Kidney (tissue), 22 donors: ENCODE measurements at places on chromosomes 12 and 14. TPM values are rescaled to one million over a fixed set of nuclear protein-coding genes. Genes with fewer than 3 reads are reported as not detected.
A peak's percentile ranks its signal among the peaks of the same experiment; 100 is the strongest.

Gene EXD2
- 24.5 TPM for total RNA-seq

Gene ACSS3
- 21.2 TPM for total RNA-seq

- H3K27ac ChIP-seq = no peak overlapping the region
- no peaks in the 10 kb centered on the region for H3K27me3 ChIP-seq
- no peak overlapping the region for H3K4me3 ChIP-seq
- peaks cover 3% of the 10 kb centered on the region for H3K4me1 ChIP-seq
- H3K36me3 ChIP-seq = peaks cover 25% of the 10 kb centered on the region
- no peak for DNase-seq
Observed at GRCh38 chr12:122363782-122364181, 58.7 kb downstream of the CLIP1 start.

- H3K4me1 ChIP-seq = no peaks in the 10 kb centered on the region
- no peaks in the 10 kb centered on the region for H3K27me3 ChIP-seq
- DNase-seq = no peak
- H3K27ac ChIP-seq = no peak overlapping the region
- peaks cover 6% of the 10 kb centered on the region for H3K36me3 ChIP-seq
- no peak overlapping the region for H3K4me3 ChIP-seq
Observed at GRCh38 chr14:52781629-52782028, 9.8 kb downstream of the GNPNAT1 start.

GRCh38 chr12:93571365-93571924 lies 1.0 kb upstream of the SOCS2 start:
- no peaks in the 10 kb centered on the region for H3K4me1 ChIP-seq
- H3K36me3 ChIP-seq = no peaks in the 10 kb centered on the region
- peak overlapping the region; percentile 99 for H3K27ac ChIP-seq
- H3K27me3 ChIP-seq = no peaks in the 10 kb centered on the region
- peak; percentile 92 for DNase-seq
- peak overlapping the region; percentile 81 for H3K4me3 ChIP-seq

GRCh38 chr12:124548854-124549378 lies 18.5 kb downstream of the NCOR2 start:
- no peaks in the 10 kb centered on the region for H3K36me3 ChIP-seq
- peak overlapping the region; percentile 88 for H3K27ac ChIP-seq
- H3K4me3 ChIP-seq = no peak overlapping the region

DNA sequence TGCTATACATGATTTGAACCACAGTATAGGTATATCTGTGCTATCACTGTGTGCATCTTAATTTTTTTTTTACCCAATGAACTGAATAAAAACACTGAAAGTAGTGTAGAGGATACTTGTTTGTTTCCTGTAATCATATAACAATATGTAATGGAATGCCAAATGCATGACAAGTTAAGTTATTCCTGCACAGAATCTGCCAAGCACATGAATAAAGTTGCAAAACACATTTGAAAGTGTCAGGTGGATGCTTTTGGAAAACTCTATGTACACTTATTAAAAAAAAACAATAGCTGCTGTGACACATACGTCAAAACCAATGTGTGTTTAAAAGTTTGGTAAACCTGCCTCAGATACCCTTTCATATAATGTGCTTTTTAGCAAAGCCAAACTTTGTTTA lies 1638.1 kb upstream of the SEL1L start:
- no peak overlapping the region for H3K27ac ChIP-seq
- H3K4me1 ChIP-seq = no peaks in the 10 kb centered on the region
- DNase-seq = no peak
- no peaks in the 10 kb centered on the region for H3K27me3 ChIP-seq
- no peak overlapping the region for H3K4me3 ChIP-seq

GRCh38 chr14:39467889-39468524 lies 35.8 kb upstream of the FBXO33 start:
- no peak overlapping the region for H3K4me3 ChIP-seq
- peak; percentile 12 for DNase-seq
- no peaks in the 10 kb centered on the region for H3K27me3 ChIP-seq
- H3K4me1 ChIP-seq = no peaks in the 10 kb centered on the region
- H3K36me3 ChIP-seq = no peaks in the 10 kb centered on the region

DNA sequence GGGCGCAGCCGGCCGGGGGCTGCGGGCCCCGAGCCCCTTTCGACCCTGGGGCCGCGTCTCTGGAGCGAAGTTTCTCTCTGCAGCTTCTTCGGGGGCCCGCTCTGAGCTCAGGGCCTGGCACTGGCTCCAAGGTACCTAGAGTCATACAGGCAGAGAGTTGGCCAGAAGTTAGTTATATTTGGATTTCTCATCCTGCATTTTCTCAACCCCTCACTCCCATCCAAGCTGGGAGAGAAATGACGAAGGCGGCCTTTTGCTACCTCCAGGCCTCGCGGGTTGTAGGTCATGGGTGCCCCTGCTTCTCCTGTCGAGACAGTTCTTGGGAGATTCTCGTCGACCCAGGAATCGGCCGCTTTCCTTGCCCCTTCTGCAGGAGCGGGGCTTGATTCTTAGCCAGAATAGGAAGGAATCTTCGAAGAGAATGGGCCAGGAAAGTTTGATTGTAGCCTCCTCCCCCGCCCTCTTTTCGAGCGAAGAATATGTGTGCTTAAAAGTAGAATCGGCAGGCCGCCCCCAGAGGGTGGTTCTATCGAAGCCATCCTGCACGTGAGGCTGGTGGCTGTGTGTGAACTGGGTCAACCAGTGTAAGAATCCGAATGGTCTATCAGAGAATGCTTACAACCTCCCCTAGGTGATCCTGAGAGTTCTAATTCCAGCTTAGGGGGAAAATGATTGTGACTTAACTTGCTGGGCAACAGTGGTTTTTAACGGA lies 785 bp downstream of the MLEC start:
- DNase-seq = peak; percentile 56
- H3K36me3 ChIP-seq = no peaks in the 10 kb centered on the region
- H3K27ac ChIP-seq = peak overlapping the region; percentile 65

- peaks cover 37% of the 10 kb centered on the region for H3K4me1 ChIP-seq
- H3K4me3 ChIP-seq = peak within 1 kb of the TSS; percentile 36
- H3K27me3 ChIP-seq = no peaks in the 10 kb centered on the region
- no peaks in the 10 kb centered on the region for H3K36me3 ChIP-seq
Observed at GRCh38 chr14:103522649-103523574, at the start of gene CKB. Gene CKB (minus strand): TSS chr14:103522830. CDS start chr14:103522493, 337 bp downstream.

GRCh38 chr12:105107494-105108371 lies at the start of gene WASHC4:
Gene WASHC4 (plus strand): TSS chr12:105107731. CDS start chr12:105107801, 70 bp downstream.
- H3K36me3 ChIP-seq = peaks cover 3% of the 10 kb centered on the region
- H3K4me1 ChIP-seq = peaks cover 5% of the 10 kb centered on the region
- H3K27ac ChIP-seq = peak within 1 kb of the TSS; percentile 97
- no peaks in the 10 kb centered on the region for H3K27me3 ChIP-seq
- H3K4me3 ChIP-seq = peak within 1 kb of the TSS; percentile 97
